ENCODE measurements at places on chromosomes 5 and 9.
A peak's percentile ranks its signal among the peaks of the same experiment; 100 is the strongest.

DNA sequence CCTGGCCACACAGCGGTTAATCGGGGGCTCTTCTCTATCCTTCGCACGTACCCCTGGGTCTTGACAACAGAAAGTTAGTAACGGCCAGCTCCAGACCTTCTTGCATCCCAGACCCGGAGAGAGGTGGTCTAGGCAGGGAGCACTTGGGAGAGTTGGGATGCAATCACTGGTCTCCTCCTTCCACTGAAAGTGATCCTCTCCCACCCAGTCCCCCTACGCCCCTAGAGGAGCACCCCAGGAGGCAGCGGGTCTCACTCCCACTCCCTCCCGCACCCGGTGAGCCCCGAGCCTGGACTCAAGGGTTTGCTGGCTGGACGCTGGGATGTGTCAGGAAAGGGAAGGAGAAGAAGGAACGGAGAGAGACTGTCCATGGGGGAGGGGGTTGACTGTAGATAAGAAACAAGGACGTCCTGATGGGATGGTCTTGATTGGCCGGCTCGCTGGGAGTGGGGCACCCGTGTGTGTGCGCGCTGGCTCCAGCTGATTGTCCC lies 2.0 kb downstream of the RORB start:
- H3K4me3 ChIP-seq: peak overlapping the region; percentile 71
- H3K27ac ChIP-seq: no peak overlapping the region
- H3K4me1 ChIP-seq: peaks cover 23% of the 10 kb centered on the region
- H3K36me3 ChIP-seq: peaks cover 6% of the 10 kb centered on the region
- no peak for DNase-seq

- peaks cover 20% of the 10 kb centered on the region for H3K27me3 ChIP-seq
- no peaks in the 10 kb centered on the region for H3K4me1 ChIP-seq
- no peak for DNase-seq
- H3K36me3 ChIP-seq: no peaks in the 10 kb centered on the region
Measured at GRCh38 chr5:159034083-159034824, 65.5 kb downstream of the EBF1 start.

- H3K4me3 ChIP-seq: peak overlapping the region; percentile 61
- H3K27me3 ChIP-seq: peaks cover 36% of the 10 kb centered on the region
- H3K27ac ChIP-seq: no peak overlapping the region
- H3K36me3 ChIP-seq: no peaks in the 10 kb centered on the region
Measured at GRCh38 chr5:177085985-177086653, 596 bp upstream of the FGFR4 start.

- H3K4me3 ChIP-seq: no peak overlapping the region
- peaks cover 1% of the 10 kb centered on the region for H3K27me3 ChIP-seq
- no peak overlapping the region for H3K27ac ChIP-seq
- peaks cover 3% of the 10 kb centered on the region for H3K4me1 ChIP-seq
- no peak for DNase-seq
Measured at GRCh38 chr5:78771260-78772205, 123.0 kb upstream of the LHFPL2 start.

GRCh38 chr9:127423476-127423933 lies 677 bp upstream of the ZNF79 start:
- peak overlapping the region; percentile 97 for H3K4me3 ChIP-seq
- DNase-seq: no peak
- H3K36me3 ChIP-seq: peaks cover 10% of the 10 kb centered on the region
- H3K4me1 ChIP-seq: peaks cover 31% of the 10 kb centered on the region

GRCh38 chr5:44626846-44627245 lies 181.9 kb upstream of the MRPS30 start:
- DNase-seq: no peak
- no peaks in the 10 kb centered on the region for H3K4me1 ChIP-seq
- H3K27ac ChIP-seq: no peak overlapping the region
- H3K27me3 ChIP-seq: no peaks in the 10 kb centered on the region

DNA sequence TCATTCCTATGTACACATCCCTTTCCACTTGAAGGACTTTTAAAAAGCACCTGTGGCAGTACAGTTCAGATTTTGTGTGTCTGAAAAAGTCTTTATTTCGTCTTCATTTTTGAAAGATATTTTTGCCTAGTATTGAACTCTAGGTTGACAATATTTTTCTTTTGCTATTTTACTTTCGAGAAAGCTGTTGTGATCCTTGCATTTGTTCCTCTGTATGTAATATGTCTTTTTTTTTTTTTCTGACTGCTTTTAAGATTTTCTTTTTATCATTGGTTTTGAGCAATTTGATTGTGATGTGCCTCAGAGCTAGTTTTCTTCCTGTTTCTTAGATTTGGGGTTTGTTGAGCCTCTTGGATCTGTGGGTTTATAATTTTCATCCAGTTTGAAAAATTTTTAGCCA lies 13.3 kb downstream of the LCP2 start:
- no peaks in the 10 kb centered on the region for H3K27me3 ChIP-seq
- H3K4me1 ChIP-seq: peaks cover 93% of the 10 kb centered on the region
- no peak for DNase-seq
- H3K4me3 ChIP-seq: peak overlapping the region; percentile 42
- H3K36me3 ChIP-seq: peaks cover 93% of the 10 kb centered on the region

GRCh38 chr5:8123559-8123958 lies 254.6 kb downstream of the MTRR start:
- no peak for DNase-seq
- H3K36me3 ChIP-seq: no peaks in the 10 kb centered on the region
- no peaks in the 10 kb centered on the region for H3K27me3 ChIP-seq
- no peak overlapping the region for H3K4me3 ChIP-seq
- H3K4me1 ChIP-seq: no peaks in the 10 kb centered on the region
- H3K27ac ChIP-seq: no peak overlapping the region

DNA sequence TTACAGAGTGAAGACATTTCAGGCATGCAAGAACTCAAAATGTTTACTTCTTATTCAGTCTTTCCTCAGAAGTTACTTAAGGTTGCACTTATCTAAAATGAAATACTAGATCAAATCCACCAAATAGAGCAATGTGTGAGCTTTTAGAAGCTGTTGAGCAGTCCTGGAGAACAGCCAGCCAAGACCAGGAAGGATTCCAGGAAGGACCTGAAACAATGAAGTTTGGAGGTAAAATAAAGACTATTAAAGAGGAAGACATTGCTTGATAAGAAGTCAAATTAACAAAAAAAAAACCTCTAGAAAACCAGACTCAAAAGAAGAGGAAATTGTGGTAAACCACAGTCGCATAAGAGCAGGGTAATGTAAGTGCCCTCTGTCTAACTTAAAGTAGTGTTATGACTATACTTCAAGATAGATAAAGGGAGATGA lies 156.2 kb upstream of the S1PR3 start:
- peaks cover 80% of the 10 kb centered on the region for H3K27me3 ChIP-seq
- peak overlapping the region; percentile 63 for H3K27ac ChIP-seq
- DNase-seq: peak; percentile 18
- H3K4me1 ChIP-seq: peaks cover 20% of the 10 kb centered on the region
- peak overlapping the region; percentile 37 for H3K4me3 ChIP-seq

- H3K27me3 ChIP-seq: peaks cover 39% of the 10 kb centered on the region
- no peak overlapping the region for H3K27ac ChIP-seq
- H3K36me3 ChIP-seq: no peaks in the 10 kb centered on the region
- peaks cover 6% of the 10 kb centered on the region for H3K4me1 ChIP-seq
Measured at GRCh38 chr5:97125125-97125683, 17.2 kb downstream of the LIX1 start.

DNA sequence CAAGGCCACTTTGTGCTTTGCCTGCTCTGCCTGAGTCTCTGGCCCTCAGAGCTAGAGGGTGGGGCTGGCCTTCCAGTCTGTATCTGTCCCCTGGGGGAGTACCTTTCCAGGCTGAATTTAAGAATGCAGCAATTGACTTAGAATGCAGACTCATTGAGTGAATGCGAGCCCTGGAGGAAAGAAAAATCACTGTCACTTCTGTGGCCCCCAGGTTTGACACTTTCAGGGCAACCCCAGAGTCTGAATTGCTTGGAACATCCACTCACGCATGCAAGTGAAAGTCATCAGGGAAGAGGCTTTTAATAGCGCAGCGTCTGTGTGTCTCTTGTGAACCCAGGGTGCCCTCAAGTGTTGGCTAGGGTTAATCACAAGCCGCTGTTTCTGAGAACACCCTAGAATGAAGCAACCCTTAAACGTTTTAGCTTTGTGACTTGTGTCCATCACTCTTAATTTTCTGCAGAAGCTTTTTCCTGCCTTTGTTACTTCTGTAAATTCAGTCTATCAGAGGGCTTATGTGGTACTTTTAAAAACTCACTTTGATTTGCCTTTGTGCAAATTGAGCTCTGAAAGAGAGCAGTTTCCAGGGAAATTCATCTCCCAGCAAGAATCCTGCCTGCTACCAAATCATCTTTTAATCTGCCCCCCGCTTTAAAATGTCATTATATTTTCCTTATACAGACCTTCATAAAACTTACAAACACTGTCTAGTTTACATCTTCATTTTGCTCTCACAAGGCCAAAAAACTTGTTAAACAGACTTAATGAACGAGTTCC lies 146.8 kb upstream of the IQGAP2 start:
- no peak overlapping the region for H3K27ac ChIP-seq
- H3K4me3 ChIP-seq: no peak overlapping the region
- peaks cover 37% of the 10 kb centered on the region for H3K27me3 ChIP-seq
- peaks cover 11% of the 10 kb centered on the region for H3K4me1 ChIP-seq

GRCh38 chr9:37174247-37174646 lies 53.9 kb downstream of the ZCCHC7 start:
- DNase-seq: no peak
- H3K4me1 ChIP-seq: peaks cover 18% of the 10 kb centered on the region
- no peaks in the 10 kb centered on the region for H3K27me3 ChIP-seq
- no peak overlapping the region for H3K27ac ChIP-seq
- H3K36me3 ChIP-seq: peaks cover 33% of the 10 kb centered on the region

- peaks cover 5% of the 10 kb centered on the region for H3K4me1 ChIP-seq
- H3K36me3 ChIP-seq: peaks cover 25% of the 10 kb centered on the region
- no peak overlapping the region for H3K27ac ChIP-seq
- no peaks in the 10 kb centered on the region for H3K27me3 ChIP-seq
Measured at GRCh38 chr9:74963056-74963455, 10.3 kb upstream of the C9orf40 start.

DNA sequence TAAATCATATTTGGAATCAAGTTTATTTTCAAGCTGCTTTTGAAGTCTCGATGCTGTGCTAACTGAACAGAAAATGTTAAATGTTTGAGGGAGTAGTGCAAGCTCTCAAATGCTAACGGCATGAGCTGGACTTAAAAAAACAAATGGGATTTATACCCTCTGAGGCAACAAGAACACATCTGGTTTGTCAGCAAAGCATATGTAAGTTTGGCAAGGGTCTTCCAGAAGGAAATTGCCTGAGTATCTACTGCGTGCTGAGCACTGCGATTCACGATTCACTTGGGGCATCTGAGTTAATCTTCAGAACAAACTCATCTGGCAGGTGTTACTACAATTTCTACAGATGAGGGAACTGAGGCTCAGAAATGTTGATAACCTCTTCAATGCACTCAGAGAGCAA lies 98.4 kb upstream of the C9orf72 start:
- H3K27ac ChIP-seq: no peak overlapping the region
- peaks cover 1% of the 10 kb centered on the region for H3K4me1 ChIP-seq
- no peak for DNase-seq
- H3K36me3 ChIP-seq: no peaks in the 10 kb centered on the region
- H3K4me3 ChIP-seq: no peak overlapping the region
- H3K27me3 ChIP-seq: peaks cover 2% of the 10 kb centered on the region

DNA sequence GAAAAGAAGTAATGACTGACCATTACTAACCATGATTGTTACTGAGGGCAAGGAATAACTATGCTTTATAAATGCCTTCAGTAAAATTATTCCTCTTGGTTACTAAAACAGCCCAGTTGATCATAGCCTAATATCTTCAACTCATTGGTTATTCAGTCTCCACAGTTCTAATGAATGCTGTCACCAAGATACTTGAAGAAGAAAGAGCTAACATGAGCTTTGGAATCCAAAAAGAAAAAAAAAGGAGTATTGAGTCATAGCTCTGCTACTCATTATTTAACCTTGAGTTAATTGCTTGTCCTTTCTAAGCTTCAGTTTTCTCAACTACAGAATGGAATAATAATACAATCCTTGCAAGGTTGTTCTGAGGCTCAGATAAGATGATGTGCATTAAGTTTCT lies 187.7 kb downstream of the BRINP1 start:
- no peak overlapping the region for H3K4me3 ChIP-seq
- H3K4me1 ChIP-seq: no peaks in the 10 kb centered on the region
- H3K27me3 ChIP-seq: no peaks in the 10 kb centered on the region
- no peak for DNase-seq
- no peaks in the 10 kb centered on the region for H3K36me3 ChIP-seq
- no peak overlapping the region for H3K27ac ChIP-seq

- no peak overlapping the region for H3K4me3 ChIP-seq
- DNase-seq: no peak
- H3K27ac ChIP-seq: no peak overlapping the region
- H3K36me3 ChIP-seq: peaks cover 3% of the 10 kb centered on the region
- peaks cover 3% of the 10 kb centered on the region for H3K27me3 ChIP-seq
Measured at GRCh38 chr9:89670114-89670513, 65.3 kb downstream of the GADD45G start.

GRCh38 chr9:127958728-127959127 lies 21.1 kb upstream of the DPM2 start:
- H3K36me3 ChIP-seq: peaks cover 72% of the 10 kb centered on the region
- H3K4me1 ChIP-seq: peaks cover 78% of the 10 kb centered on the region
- H3K27ac ChIP-seq: peak overlapping the region; percentile 12
- H3K4me3 ChIP-seq: peak overlapping the region; percentile 1
- H3K27me3 ChIP-seq: no peaks in the 10 kb centered on the region
- DNase-seq: no peak

DNA sequence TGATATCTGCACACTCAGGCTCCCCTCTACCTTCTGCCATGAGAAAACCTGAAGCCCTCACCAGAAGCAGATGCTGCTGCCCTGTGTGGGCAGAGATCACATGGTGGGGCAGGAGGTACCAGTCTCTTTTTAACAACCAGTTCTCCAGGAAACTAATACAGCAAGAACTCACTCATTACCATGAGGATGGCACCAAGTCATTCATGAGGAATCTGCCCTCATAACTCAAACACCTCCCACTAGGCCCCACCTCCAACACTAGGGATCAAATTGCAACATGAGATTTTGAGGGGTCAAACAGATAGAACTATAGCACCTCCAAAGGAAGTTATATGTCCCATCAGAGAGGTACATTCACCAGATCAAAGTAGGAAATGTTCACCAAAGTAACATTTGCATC lies 136.3 kb upstream of the SHB start:
- H3K36me3 ChIP-seq: no peaks in the 10 kb centered on the region
- peaks cover 3% of the 10 kb centered on the region for H3K27me3 ChIP-seq
- no peak for DNase-seq
- H3K4me3 ChIP-seq: no peak overlapping the region

GRCh38 chr5:50751064-50751657 lies 84.7 kb downstream of the PARP8 start:
- H3K36me3 ChIP-seq: peaks cover 35% of the 10 kb centered on the region
- peaks cover 39% of the 10 kb centered on the region for H3K4me1 ChIP-seq
- no peak for DNase-seq
- H3K4me3 ChIP-seq: peak overlapping the region; percentile 47
- H3K27me3 ChIP-seq: no peaks in the 10 kb centered on the region
